ENCODE measurements at places on chromosomes 16 and 17.

- DNase-seq, result no peak
Observed at GRCh38 chr16:17858061-17858460, 387.3 kb upstream of the XYLT1 start.

- peak; percentile 60 for DNase-seq
Observed at GRCh38 chr17:66438101-66438500, 135.7 kb downstream of the PRKCA start.

DNA sequence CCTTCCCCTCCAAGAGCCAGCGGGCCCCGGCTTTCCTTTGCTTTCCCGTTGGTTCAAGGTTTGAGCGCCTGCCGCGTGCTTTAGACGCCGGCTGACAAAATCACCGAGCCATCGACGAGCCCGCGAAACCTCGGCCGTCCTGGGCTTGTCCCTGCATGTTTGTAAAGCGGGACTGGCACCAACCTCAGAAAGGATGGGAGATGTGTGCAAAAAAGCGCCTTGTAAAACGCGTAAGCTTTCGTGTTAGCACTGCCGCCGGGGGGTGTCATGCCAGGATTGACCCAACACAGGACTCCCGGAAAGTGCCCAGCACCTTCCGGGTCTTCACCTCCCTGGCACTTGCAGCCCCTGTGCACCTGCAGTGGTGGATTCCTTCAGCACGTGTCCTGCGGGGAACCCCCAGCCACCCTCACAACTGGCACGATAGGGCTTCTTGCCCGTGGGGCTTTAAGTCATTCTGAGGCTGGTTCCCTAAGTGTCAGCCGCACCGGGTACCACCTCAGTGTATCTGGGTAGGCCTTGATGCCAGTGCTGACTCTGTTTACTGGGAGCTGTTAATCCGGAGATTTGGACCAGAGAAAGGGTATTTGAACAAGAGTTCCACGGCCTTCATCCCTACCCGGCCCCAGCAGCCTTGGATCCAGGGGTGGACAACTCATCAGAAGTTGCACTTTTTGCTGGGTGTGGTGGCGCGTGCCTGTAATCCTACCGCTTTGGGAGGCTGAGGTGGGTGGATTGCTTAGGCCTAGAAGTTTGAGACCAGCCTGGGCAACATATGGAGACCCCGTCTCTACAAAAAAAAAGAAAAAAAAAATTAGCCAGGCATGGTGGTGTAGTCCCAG is 817 bp downstream of the NDUFAF8 start:
- DNase-seq, result no peak

- no peak for DNase-seq
Observed at GRCh38 chr17:28145348-28145747, 102.9 kb downstream of the NLK start.

DNA sequence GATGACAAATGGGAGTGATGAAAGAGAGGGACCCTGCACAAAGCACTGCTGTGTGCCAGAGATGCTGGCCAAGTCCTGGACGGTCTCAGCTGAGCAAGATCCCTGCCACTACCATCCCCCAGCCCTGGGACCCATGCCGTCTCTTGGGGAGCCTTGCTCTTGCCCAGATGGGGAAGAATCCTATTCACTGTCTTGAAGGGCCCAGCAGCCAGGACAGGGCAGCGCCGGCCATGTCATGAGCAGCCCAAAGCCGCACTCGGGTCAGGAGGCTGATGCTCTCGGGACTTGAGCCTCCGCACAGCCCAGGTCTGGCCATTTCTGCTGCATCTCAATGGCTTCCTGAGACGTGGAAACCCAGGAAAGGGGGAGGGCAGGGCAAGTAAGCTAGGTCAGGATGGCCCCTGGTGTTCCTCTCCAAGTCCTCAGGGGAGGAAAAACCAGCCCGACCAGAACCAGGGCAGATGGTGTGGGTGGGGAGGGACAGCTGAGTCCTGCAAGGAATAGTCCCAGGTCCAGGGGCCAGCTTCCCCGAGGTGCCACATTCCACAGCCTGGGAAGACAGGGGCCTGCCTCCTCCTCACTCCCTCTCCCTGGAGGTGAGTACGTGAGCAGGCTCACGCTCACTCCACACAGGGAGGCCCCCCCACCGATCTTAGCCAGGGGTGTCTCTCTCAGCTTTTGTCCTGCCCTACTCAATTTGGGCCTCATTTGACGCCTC is 7.8 kb upstream of the KRT19 start:
- no peak for DNase-seq

DNA sequence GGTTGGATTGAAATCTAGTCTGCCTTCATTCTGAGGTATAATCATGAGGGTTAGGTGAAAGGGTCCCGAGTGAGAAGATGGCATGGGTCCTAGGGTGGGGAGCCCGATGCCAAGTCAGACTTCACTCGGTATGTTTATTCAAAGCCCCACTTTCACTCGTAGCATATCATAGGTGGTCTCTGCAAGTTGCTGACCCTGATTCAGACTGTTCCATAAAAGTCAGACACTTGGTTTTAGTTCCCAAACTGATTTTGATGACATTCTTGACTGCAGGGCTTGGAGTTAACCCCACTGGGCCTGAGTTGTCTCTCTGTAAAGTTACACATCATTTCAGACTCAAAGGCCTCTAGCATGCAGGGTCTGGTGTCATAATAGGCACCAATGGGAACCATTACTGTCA is 17.8 kb downstream of the HAPSTR1 start:
- DNase-seq, result no peak

- no peak for DNase-seq
Observed at GRCh38 chr16:73464834-73465233, 416.9 kb upstream of the ZFHX3 start.

GRCh38 chr16:88713568-88714419 is 7.5 kb downstream of the CTU2 start:
- DNase-seq, result no peak

GRCh38 chr17:42845556-42845917 is 1.2 kb downstream of the AOC2 start:
- DNase-seq, result no peak

- DNase-seq, result no peak
Observed at GRCh38 chr17:20174588-20175265, 165.6 kb downstream of the SPECC1 start.

DNA sequence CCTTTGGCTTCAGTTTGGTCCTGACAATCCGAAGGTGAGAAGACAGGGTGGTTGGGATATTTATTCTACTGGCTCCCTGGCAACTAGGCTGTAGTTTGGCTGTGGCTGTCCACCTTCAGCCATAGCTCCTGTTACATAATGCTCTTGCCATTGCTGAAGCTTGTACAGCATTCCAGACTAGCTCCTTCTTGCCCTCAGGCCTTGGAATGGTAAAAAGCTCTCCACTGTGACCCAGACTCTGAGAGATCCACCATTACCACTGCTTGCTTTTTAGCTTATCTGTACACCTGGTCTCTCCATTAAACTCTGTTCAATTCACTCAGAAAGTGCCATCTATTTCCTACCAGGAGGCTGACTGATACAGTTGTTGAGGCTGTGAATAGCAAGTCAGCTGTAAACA is 231.8 kb upstream of the MON1B start:
- no peak for DNase-seq

GRCh38 chr17:56109836-56110235 is 43.4 kb upstream of the ANKFN1 start:
- DNase-seq, result no peak

DNA sequence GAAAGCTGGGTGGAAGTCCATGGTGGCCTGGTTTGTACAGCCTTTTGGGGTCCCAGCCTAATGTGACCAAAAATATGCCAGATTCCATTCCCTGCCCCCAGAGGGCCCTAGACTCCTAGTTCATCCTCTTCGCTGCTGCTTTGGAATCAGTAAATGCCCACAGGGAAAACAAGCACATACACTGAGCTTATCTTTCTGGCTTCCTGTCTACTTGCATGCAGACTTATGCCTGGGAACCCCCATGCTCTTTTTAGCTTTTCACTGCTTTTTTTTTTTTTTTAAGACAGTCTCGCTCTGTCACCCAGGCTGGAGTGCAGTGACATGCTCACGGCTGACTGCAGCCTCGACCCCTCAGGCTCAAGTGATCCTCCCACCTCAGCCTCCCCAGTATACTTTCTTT is 6.2 kb upstream of the CD300LG start:
- DNase-seq, result no peak

DNA sequence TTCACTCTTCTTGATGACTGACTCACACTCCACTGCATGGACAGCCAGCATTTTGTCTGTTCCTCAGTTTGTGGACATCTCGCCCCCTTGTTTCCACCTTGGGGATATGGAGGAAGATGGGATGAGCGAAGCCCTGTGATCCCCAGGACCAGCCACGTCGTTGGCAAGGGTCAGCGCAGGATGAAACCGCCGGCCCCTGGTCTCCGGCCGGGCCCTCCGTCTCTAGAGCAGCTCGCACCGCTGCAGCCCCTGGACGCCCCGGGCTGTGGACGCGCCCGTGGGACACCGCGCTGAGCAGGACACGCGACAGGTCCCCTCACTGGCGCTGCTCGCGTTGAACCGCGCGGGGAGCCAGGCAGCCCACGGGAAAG is 604 bp upstream of the ZC3H18 start:
- DNase-seq, result no peak

DNA sequence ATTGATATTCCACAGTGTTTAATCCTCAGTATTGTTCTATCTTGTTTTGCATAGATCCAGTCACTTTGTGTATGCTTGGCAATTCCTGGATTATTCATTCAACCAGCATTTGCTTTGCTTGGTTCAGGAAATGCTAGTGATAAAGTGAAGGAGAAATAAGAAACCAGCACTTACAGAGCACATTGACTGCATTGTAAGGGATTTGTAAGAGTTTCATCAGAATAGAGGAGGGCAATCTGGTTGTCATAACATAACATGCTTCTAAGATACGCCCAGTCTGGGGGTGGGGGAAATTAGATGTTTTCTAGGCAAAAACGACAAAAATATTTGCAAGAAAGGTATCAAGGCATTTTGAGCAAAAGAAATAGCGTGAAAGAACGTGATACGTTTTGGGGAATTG is 40.4 kb downstream of the TNRC6A start:
- DNase-seq, result no peak

- DNase-seq, result peak; percentile 42
Observed at GRCh38 chr17:58487589-58488427, at the start of gene HSF5. Gene HSF5, minus strand, starts transcription at chr17:58488408. Its CDS starts 134 bp downstream, at chr17:58488274.

GRCh38 chr17:418421-418751 is 65.8 kb upstream of the RPH3AL start:
- no peak for DNase-seq
